Activated CD4-positive, alpha-beta memory T cell treated with anti-CD3 and anti-CD28 coated beads, Interleukin-2, amount 10 ng/mL, durations not matched to agents 7 days and 5 days (primary cell): ENCODE measurements at places on chromosomes 13 and 19. TPM values are rescaled to one million over a fixed set of nuclear protein-coding genes. Genes with fewer than 3 reads are reported as not detected.
A peak's percentile ranks its signal among the peaks of the same experiment; 100 is the strongest.

The ZNF134 gene
- total RNA-seq = 14.7 TPM

The SIAH3 gene
- not detected for total RNA-seq

The KLHL1 gene
- total RNA-seq = not detected

DNA sequence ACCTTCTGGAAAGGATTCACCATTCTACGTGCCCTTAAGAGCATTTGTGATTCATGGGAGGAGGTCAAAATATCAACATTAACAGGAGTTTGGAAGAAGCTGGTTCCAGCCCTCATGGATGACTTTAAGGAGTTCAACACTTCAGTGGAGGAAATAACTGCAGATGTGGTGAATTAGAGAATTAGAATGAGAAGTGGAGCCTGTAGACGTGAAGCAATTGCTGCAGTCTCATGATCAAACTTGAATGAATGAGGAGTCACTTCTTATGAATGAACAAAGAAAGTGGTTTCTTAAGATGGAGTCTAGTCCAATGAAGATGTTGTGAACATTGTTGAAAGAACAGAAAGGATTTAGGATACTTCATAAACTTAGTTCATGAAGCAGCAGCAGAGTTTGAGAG is 129.1 kb downstream of the TNFRSF19 start:
- H3K36me3 ChIP-seq = no peaks in the 10 kb centered on the region
- H3K4me1 ChIP-seq = peaks cover 18% of the 10 kb centered on the region
- no peak overlapping the region for H3K4me3 ChIP-seq
- H3K27ac ChIP-seq = no peak overlapping the region

- DNase-seq = no peak
- H3K27me3 ChIP-seq = peaks cover 2% of the 10 kb centered on the region
- H3K4me3 ChIP-seq = no peak overlapping the region
- no peaks in the 10 kb centered on the region for H3K4me1 ChIP-seq
- H3K27ac ChIP-seq = no peak overlapping the region
Observed at GRCh38 chr19:33247441-33247819, 21.8 kb upstream of the SLC7A10 start.

DNA sequence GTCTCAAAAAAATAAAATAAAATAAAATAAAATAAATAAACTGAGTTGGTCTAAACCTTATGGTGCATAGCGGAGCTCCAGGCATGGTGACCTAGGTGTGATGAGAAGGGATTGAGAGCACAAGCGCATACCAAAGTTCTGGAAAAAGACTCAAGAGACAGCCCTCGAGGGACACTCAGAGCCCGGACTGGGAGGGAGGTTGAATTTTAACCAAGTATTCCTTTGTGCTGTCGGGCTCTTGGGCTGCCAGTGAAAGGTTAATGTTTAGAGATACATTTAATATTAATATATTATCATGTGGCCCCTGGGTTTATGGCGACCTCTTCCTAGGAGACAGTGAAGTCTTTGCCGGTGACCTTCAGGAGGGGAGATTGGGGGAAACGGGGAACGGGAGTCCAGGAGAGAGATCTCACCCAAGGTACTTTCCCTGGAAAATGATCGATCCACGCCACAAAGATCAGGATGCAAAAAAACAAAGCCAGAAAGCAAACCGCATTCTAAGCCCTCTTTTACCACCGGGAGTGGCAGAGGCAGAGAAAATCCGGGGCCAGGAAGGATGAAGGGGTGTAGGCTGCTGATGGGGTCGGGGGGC is 1.6 kb downstream of the FUT6 start:
- H3K4me3 ChIP-seq = no peak overlapping the region
- DNase-seq = no peak
- no peaks in the 10 kb centered on the region for H3K36me3 ChIP-seq
- peaks cover 2% of the 10 kb centered on the region for H3K4me1 ChIP-seq

DNA sequence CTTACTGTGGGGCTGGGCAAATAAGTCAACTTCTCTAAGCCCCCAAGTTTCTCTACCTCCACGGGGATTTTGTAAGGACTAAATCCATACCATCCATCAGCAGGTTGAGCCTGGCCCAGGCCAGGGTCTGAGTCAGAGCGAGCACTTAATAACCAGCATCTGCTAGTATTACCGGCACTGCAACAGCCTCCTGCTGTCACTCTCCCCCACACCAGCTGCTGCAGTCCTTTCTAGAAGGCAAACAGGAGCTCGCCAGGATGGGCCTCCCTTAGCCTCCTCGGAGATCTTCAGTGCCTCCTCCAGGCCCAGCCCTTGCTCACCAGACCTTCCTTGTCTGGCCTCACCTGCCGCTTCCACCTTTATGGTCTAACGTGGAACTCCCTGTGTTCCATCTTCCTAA is 3.2 kb downstream of the NAPA start:
- DNase-seq = no peak
- H3K36me3 ChIP-seq = peaks cover 30% of the 10 kb centered on the region
- peak overlapping the region; percentile 97 for H3K27ac ChIP-seq
- no peak overlapping the region for H3K4me3 ChIP-seq
- peaks cover 66% of the 10 kb centered on the region for H3K4me1 ChIP-seq
- H3K27me3 ChIP-seq = no peaks in the 10 kb centered on the region

DNA sequence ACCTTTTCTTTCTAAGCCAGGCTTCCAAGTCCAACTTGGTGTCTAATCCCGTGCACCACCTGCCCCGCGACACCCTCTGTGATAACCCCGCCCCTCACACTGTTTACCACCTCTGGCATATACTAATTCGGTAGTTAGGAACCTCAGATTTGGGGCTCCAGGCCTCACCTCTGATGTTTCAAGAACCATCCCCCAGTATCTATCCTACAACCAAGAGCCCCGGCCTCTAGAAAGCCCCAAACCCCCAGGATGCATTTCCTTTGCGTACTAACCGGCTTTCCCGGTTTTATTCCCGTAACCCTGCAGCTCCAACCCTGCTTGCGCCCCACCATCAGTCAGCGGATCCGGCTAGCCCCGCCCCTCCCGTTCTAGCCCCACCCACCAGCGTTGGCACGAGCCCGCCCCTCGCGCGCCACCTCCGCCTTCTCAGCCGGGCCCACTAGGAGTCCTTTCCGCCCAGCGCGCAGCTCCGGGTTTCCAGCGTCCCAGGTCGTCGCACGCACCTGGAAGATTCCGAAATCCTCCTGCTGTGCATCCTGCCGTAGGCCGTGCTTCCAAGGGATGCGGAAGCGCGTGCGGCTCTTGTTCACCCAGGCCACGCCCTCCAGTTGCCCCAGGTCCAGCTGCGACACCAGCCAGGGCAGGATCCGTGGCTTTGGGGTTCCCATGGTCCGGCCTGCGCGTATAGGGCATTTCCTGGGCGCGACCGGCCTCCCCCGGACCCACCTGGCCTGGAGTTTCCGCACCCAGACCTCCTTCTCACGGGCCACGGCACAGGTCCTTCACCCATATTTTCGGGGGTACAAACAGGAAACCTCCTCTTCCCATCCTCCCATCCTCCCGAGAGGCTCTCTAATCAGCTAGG is 1.3 kb downstream of the IRF3 start:
- H3K27ac ChIP-seq = peak overlapping the region; percentile 93
- peak overlapping the region; percentile 96 for H3K4me3 ChIP-seq
- peaks cover 44% of the 10 kb centered on the region for H3K36me3 ChIP-seq

GRCh38 chr19:12996406-12997094 is 1.3 kb downstream of the NFIX start:
- no peak for DNase-seq
- peaks cover 6% of the 10 kb centered on the region for H3K4me1 ChIP-seq
- H3K27ac ChIP-seq = no peak overlapping the region
- peaks cover 3% of the 10 kb centered on the region for H3K36me3 ChIP-seq
- no peak overlapping the region for H3K4me3 ChIP-seq

DNA sequence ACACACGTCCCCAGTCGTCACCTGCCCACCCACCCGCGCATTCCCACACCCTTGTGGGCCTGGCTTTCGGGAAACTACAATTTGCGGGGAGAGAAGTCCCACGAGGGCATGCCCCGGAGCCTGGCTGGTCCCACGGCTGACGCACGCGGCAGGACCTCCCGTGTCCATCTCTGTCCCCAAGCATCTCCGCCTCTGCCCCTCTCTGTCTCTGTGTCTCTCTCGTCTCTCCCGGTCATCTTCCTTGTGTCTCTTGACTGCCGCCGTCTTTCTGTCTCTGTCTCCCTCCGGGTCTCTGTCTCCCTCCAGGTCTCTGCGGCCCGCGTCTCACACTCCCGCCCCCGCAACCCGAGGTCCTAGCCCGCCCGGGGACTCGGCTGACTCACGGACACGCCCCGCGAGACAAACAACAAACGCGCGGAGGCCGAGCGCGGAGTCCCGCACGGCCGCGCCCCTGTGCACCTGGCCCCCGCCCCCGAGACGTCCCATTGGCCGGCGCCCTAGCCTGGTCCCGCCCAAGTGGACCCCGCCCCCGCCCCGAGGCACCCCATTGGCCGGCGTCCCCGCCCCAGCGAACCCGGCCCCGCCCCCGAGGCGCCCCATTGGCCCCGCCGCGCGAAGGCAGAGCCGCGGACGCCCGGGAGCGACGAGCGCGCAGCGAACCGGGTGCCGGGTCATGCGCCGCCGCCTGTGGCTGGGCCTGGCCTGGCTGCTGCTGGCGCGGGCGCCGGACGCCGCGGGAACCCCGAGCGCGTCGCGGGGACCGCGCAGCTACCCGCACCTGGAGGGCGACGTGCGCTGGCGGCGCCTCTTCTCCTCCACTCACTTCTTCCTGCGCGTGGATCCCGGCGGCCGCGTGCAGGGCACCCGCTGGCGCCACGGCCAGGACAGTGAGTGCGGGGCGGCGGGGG is at the start of gene FGF22:
Gene FGF22 (plus strand): TSS at position 627 of the 908 bp plus-strand sequence. CDS start 47 bp downstream, at position 674.
- H3K27ac ChIP-seq = peak within 1 kb of the TSS; percentile 50
- H3K36me3 ChIP-seq = no peaks in the 10 kb centered on the region
- peak; percentile 95 for DNase-seq
- peaks cover 7% of the 10 kb centered on the region for H3K4me1 ChIP-seq
- H3K27me3 ChIP-seq = peaks cover 2% of the 10 kb centered on the region
- peak within 1 kb of the TSS; percentile 74 for H3K4me3 ChIP-seq

DNA sequence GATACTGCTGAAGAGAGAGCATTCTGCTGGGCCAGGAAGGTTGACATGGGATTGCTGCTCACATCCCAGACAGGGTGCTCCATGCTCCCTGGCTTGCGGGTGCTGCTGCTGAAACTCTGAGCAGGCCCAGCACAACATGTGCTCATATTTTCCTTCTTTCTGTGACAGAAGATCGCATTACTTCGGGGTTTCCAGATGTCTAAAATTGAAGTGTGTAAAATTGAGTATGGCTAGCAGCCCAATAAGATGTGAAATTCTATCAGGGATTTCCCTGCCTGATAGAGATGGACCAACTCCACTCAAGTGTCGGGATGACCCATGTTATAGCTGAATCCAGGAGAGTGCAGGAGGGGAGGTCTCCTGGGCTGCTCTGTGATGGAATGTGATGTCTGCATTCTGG is 55.6 kb upstream of the KL start:
- no peaks in the 10 kb centered on the region for H3K4me1 ChIP-seq
- no peaks in the 10 kb centered on the region for H3K36me3 ChIP-seq
- peaks cover 11% of the 10 kb centered on the region for H3K27me3 ChIP-seq
- H3K4me3 ChIP-seq = no peak overlapping the region
